ENCODE measurements at places on chromosomes 6 and 20. TPM values are rescaled to one million over a fixed set of nuclear protein-coding genes. Genes with fewer than 3 reads are reported as not detected.

GRCh38 chr6:167550941-167551627, 226.2 kb downstream of the TTLL2 start:
- no peaks in the 10 kb centered on the region for H3K27me3 ChIP-seq
- H3K36me3 ChIP-seq: no peaks in the 10 kb centered on the region
- H3K27ac ChIP-seq: peak overlapping the region; percentile 81
- no peak overlapping the region for H3K4me3 ChIP-seq
- H3K4me1 ChIP-seq: peaks cover 15% of the 10 kb centered on the region
- DNase-seq: peak; percentile 97

DNA sequence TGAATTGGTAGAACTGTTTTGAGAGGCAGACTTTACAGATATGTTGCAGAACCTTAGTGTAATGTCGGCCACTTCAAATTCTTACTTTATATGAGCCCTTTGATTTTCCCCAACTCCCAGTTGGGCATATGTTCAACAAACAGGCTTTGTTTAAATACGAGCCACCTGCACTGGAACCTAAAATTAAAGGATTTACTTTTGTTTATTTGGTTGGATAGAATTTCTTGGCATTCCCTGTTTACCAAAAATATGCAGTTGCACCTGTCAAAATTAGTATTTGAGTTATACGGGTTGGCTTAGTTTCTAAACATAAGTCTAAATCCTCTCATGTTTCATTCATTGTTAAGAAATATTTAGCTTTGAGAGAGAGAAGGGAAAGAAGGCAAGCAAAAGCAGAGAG, 2.4 kb upstream of the GLYATL3 start:
- H3K27ac ChIP-seq: no peak overlapping the region
- no peak for DNase-seq
- no peaks in the 10 kb centered on the region for H3K36me3 ChIP-seq
- H3K4me3 ChIP-seq: no peak overlapping the region

GRCh38 chr20:34532756-34533155, 16.5 kb downstream of the DYNLRB1 start:
- no peaks in the 10 kb centered on the region for H3K27me3 ChIP-seq
- H3K36me3 ChIP-seq: no peaks in the 10 kb centered on the region
- no peak overlapping the region for H3K27ac ChIP-seq
- no peak for DNase-seq

DNA sequence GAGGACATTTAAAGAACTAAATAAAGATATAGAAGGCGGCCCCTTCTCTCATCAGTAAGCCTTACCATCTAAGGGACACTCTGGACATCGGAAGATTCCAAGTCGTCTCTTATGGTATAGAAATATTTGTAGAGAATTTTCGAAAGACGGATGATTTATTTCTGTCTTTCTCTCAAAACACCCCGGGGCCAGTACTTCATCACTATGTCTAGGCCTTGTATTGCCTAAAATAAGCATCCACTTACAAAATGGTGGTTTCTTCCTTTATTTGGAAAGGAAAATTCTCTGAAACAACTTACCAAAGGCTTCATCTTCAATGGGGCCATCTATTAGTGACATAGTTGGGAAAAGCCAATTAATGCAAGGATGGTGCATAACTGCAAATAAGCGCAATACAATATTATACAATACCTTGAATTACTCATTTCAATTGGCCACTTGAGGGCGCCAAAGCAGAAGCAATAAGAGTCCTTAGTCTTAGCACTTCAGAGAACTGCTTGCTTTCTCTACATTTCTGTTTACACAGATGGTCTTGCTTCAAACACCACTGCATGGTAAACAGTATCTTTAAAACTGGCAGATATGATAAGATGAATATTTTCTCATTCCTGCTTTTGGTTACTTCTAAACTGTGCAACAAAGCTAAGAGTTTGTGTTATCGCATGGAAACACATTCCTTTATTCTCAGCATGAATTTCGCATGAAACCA, 113.2 kb downstream of the VIP start:
- no peak overlapping the region for H3K27ac ChIP-seq
- no peak overlapping the region for H3K4me3 ChIP-seq

The BACH2 gene
- total RNA-seq: 16.4 TPM

All from ovary (tissue), 10 donors.